ENCODE measurements at places on chromosomes 12 and 14.

- DNase-seq: peak; percentile 93
Measured at GRCh38 chr12:31896514-31897039, 62.6 kb upstream of the RESF1 start.

DNA sequence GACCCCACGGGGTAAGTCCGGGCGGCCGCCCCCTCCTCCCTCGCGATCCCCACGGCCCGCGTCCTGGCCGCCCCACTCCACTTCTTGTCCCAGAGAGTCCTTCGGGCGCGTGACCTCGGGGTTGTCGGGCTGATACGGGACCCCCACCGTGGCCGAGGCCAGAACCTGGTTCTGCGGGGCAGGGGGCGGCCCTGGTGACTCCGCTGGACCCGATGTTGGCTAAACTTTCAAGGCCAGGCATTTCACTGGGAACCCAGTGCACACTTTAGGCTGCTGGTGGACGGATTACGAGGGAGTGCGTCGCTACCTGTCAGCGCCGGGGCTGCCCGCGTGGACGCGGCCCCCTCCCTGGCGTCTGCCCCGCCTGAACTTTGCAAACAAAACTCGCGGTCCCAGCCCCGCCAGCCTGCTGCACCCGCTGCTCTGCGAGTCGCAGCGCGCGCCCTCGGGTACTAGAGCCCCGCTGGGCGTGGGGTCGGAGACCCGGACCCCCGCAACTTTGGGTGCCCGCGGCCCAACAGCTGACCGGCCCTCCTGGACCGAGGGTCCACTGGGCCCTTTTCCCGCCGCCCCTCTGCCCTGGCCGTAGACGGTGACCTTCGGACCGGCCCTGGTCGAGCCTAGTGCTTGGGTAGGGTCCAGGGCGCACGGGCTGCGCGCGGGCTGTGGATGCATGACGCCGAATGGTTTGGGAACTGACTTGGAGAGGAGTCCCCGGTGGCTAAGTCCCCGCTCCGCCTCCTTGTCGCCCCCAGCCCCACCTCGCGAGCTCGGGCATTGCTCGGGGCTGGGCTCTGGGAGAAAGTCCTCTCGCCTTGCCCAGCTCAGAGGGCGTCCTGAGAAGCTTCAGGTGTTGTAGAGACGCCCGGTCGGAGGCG is 624 bp downstream of the RIN3 start:
- DNase-seq: no peak

DNA sequence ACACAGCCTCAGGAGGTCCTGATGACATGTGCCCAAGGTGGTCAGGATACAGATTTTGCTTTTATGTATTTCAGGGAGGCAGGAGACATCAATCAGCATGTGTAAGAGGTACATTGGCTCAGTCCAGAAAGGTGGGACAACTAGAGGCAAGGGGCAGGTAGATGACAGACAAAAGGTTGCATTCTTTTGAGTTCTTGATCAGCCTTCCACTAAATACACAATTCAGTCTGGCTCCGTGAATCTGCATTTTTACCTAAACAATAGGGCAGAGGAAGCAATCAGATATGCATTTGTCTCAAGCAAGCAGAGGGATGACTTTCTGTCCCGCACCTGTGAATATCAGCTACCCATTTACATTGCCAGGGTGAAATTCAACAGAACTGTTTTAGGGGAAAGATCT is 178.6 kb downstream of the KSR2 start:
- no peak for DNase-seq

- no peak for DNase-seq
Measured at GRCh38 chr12:226401-226800, 12.4 kb upstream of the SLC6A12 start.

DNA sequence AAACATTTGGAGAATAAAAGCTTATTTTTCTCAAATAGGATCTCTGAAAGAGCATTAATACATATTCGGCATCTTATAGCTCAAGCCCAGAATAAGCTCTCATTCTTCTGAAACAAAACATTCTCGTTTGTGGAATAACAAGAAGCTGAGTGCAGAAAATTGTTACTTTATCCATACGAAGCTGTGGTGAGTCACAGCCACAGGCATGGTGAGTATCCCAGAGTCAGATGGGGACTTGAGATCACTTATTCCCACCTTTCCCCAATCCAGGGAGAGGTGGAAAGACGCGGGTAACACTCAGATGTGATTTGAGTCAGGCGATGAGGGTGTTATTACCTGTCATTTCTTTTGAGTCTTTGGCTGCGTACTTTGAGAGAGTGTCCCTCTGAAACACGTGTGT is 214.6 kb upstream of the TMEM132C start:
- DNase-seq: no peak

- no peak for DNase-seq
Measured at GRCh38 chr12:23253191-23253590, 628.2 kb downstream of the ETNK1 start.

DNA sequence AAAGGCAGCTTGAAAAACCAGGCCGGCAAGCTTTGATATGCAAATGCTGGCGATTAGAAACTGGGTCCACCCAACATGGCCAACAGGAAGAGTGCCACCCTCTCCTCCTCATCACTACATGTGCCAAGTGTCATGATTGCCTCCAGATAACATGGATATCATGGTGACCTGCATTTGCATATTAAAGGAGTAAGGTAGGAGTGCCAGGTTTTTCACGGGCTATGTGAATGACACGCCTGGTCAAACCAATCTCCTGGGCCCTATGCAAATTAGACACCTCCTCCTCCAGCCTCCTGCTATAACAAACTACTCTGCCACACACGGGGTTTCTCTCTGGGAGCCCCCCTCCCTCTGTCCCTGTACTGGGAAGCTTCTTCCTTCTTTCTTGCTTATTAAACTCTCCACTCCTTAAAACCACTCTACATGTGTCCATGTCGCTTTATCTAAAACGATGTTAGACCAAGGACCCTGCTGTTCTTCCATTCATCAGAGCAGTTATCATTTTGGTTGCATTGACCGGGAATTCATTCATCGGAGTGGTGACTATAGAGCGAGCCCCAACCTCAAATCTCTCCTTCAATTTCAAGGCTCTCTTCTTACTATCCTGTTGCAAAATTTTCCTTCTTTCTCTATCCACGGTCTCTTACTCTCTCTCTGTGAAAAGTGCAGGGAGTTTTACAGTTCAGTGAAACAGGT is 27.5 kb downstream of the APOBEC1 start:
- no peak for DNase-seq

DNA sequence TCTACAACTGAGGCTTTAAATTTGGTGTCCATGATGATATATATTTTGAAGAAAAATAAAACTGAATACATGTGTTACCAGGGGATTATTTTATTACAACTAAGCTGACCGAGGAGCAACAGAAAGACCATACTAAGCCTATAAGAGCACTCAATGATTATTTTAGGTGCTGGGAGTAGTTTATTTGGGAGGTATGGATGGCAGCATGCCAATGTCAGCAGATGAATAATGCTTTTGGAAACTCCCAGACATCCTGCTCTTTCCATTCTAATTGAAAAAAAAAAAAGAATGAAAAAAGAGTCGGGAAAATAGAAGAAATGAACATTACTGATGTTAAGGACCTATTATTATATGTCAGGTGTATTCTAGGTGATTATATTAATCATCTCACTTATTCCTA is 441.2 kb downstream of the BTG1 start:
- DNase-seq: no peak

DNA sequence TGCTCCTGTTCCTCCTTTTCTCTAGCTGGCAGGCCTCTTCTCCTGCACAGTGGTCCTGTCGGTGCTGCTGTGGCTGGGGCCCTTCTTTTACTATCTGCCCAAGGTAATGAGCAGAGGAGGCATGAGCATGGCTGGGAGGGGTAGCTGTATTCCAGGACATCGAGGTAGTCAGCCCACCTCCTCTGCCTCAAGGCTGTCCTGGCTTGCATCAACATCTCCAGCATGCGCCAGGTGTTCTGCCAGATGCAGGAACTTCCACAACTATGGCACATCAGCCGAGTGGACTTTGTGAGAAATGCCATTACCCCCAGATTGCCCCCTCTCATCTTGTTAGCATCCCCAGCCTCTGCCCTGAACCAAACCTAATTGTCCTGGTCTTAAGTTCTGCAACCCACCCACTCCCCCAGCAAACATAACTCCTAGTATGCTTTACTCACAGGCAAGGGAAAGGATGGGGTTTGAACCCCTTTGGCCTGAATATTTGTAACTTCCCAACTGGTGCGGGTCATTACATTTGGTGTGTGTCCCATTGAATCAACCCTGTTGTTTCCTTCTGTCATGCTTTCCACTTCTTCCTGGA is 9.1 kb downstream of the B4GALNT1 start:
- no peak for DNase-seq

GRCh38 chr14:100679707-100680438 is 46.8 kb upstream of the DLK1 start:
- DNase-seq: no peak

Data from memory B cell (primary cell).